Mesenchymal stem cell (in vitro differentiated cells and primary cell): ENCODE measurements at places on chromosomes 7 and 10.

DNA sequence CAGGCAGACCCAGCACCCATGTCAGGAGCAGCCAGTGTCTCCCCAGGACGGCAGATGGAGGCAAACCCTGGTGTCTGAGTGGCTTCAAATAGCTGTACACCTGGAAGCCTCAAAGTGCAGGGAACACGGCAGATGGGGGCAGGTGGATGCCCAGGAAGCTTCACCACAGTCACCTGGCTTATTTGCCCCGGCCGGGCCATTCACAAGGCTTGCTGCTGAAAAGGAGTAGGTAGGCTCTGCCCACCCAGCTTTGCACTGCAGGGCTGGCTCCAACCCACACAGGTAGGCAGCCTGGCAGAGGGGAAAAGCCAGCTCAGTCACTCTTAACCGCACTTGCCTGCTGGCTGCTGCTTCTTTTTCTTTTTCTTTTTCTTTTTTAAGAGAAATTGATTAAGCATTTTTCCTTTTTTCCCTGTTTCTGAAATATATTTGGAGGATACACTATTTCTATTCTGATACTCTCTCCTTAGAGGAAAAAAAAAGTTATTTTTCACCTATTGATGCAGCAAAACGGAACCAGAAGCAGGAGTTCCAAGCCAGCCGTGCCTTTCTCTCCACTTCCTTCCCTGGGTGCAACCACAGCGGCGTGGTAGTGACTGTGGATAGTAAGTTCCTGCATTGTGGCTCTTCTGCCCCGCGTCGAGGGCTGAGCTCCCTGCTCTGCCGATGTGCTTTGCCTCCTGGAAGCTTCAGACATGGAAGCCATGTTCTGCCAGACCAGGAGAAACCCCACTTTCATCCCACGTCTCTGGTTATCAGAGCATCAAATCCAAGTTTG is 118.3 kb downstream of the KLF6 start:
- no peak for DNase-seq

GRCh38 chr10:27949528-27950241 is 49.2 kb downstream of the ODAD2 start:
- no peak for DNase-seq

GRCh38 chr7:158468181-158468580 is 119.4 kb downstream of the PTPRN2 start:
- DNase-seq, result no peak

DNA sequence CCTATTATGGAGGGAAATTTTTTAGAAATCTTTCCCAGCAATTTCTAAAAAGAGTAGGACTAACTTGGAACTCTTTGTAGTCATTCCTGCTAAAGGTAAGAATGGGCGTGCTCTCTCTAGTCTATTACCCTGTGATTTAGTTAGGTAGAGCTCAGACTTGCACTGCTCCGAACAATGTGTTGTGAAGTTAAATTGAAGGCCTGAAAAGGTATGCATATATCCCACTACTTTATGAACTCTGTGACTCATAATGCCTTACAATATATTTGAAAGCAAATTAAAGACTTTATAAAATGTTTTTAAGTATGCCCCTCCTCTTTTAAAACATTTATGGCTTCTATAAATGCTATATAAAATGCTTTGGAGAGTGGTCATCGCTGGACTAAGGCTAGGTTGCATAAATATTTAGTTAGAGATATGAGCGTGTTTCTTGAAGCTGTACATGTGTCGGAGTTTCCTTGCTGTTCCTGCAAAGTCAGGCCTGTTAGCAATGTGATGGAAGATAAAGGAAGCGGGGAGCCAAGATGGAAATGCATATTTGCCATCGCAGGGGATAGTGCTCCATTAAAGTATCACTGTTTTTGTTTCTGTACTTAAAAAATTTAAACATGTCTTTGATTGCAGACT is 761.4 kb downstream of the LRMDA start:
- DNase-seq, result no peak

DNA sequence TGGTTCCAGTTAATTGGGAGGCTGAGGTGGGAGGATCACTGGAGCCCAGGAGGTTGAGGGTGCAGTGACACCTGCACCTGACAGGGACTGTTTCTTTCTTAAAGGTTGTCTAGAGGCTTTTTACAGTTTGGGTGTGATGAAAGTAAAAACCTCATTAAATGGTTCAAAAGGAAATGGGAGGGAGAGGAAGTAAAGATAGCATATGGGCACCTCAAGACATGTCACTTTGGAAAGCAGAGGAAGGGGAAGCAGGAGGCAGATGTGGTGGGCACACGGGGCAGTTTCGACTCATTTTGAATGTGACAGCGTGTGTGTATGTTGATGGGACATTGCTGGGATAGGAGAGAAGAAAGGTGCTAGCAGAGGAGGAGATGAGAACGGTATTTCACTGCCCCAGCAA is 203.1 kb downstream of the MLLT10 start:
- DNase-seq, result no peak

- DNase-seq, result no peak
Measured at GRCh38 chr10:119483839-119484238, 58.7 kb downstream of the RGS10 start.

- DNase-seq, result no peak
Measured at GRCh38 chr7:131357282-131357880, 29.7 kb downstream of the MKLN1 start.
